Activated naive CD4-positive, alpha-beta T cell treated with Interleukin-2 at 50 U/mL for 16 hours (primary cell): ENCODE measurements at places on chromosomes 2 and 18.
A peak's percentile ranks its signal among the peaks of the same experiment; 100 is the strongest.

- no peak for DNase-seq
These were observed 56.3 kb upstream of the TMEM200C start for GRCh38 chr18:5951515-5952091.

DNA sequence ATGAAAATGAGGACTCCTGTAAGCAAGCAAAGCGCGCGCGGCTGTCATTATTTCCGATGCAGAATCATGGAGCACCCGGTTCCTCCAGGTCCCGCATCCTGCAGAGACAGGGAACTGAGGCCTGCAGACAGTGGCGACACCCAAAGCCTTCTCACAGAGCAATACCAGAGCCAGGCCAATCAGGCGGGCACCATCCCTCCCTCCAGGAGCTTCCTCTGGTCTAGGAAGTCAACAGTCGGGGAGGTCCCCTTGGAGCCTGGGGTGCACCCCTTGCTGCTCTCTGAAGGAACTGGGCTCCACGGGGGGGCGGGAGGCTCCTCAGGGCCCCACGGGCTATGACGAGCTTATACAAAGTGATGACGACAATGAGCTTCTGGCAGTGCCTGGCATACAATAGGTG is 60.3 kb upstream of the HPCAL1 start:
- DNase-seq = no peak

- no peak for DNase-seq
These were observed 168.6 kb downstream of the ETAA1 start for GRCh38 chr2:67565761-67566160.

DNA sequence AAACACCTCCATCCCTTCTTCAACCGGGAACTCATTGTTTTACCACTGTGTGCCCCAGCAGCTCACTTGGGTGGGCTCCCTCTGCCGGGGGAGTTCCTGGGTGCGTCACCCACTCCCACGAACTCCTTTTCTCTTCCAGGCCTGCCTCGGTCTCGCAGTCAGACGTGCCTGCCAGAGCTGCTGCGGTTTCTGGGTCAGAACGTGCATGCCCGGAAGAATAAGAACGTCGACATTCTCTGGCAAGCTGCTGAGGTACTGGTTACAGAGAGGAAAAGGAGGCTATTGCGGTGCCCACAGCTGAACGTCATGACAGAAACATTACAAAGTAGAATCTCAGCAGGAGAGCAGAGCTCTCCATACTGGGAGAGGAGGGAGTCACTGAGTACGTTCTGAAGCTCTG is 35.6 kb downstream of the COA5 start:
- no peak for DNase-seq

DNA sequence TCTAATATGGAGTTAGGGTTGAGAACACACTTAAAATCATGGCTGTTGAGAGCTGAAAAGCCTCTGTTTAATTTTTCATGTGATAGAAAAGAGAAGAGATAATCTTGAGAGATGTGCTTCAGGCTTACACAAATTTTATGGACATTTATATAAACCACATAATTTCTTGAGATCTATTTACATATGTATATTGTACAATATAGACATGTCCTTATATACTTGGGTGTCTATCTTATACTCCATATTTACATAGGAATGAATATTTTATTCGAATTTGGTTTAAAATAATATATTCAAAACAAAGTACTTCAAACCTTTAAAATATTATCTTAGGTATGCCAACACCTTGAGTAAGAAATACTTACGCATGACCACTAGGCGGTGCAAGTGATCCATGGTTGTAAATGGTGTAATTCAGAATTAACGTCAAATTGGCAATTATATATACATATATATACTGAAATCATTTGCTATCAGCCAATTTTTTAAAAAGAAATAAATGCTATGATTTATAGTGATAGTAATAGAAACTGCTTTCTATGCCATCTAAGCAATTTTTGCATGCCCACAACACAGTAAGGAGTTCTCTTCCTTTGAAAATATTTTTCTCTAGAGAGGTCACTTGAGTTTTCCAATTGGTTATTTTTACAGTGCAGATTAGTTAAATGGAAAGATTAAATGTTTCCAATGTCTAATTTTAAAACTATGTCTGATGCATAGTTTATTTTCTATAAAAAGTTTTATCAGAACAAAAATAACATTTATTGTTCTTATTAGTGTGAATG is 37.6 kb upstream of the SPAG16 start:
- peak; percentile 47 for DNase-seq

DNA sequence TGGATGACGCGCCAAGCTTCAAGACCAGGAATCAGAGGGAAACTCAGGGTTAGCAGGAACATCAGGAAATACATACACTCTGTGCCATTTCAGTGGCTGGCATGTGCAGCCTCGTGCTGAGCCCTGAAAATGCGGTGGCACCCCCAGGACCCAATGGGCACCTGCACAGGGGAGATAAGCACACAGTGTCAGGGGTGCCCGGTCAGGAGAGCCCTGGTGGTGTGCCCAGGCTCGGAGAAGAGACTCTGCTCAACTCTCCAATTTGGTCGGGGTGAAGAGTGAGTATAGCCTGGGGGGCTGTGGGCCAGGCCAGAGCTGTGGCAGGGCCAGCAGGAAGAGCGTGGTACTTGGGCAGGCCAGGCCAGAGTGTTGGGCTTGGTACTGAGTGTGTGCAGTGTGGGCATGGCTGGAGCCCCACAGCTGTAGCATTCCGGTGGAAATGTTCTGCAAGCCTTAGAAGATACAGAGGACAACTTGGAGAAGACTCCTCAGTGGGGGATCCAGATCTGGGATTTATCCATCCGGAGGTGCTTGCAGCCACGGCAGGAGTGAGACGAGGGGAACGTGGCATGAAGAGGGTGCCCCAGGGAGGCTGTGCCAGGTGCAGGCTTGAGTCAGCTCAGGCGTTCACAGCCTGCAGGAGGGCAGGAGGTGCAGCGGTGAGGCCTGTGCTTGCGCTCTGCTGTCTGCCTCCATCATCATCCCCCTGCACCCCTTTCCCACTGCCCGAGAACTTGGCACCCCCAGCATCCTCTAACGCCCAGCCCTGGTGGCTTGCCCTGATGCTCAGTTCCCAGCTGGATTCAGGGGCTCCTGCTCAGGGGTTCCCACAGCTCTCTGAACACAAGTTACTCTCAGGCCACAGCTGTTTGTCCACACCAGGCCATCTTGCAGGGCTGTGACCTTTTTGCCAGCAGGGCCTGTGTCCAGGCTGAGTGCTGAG is 451.7 kb upstream of the HS6ST1 start:
- DNase-seq = no peak

GRCh38 chr2:149084924-149085795 is 46.7 kb downstream of the LYPD6B start:
- no peak for DNase-seq

DNA sequence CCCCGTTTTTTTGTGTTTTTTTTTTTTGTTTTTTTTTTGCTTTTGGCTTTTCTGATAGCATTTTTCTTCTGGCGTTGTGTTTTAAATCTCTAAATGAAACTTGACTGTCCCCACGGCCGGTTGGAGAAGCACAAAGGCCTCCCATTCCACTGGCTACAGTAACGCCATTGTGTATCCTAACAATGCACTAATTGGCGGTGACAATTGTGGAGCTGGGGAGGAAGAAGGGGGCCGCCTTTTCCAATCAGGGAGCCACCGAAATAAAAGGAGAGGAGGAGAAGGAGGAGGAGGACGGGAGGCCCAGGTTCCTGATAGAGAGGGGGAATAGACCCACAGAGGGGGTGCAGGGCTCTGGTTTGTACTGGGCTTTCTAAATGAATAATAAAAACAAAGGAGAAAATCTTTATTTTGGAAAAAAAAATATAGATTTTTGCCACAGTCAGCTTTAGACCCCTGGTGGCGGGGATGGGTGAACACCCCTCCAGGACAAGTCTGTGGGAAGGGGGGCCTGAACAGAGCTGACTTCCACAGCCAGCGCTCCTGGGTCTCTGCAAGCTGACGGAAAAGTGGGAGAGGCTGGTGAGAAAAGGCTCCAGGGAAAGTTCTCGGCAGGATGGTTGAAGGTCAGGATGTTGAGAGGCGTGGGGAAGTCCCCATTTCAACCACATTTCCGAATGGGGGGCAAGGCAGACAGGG is 43.7 kb upstream of the FZD5 start:
- DNase-seq = no peak

- DNase-seq = no peak
These were observed 14.5 kb downstream of the TMEM185B start for GRCh38 chr2:120208381-120209353.

DNA sequence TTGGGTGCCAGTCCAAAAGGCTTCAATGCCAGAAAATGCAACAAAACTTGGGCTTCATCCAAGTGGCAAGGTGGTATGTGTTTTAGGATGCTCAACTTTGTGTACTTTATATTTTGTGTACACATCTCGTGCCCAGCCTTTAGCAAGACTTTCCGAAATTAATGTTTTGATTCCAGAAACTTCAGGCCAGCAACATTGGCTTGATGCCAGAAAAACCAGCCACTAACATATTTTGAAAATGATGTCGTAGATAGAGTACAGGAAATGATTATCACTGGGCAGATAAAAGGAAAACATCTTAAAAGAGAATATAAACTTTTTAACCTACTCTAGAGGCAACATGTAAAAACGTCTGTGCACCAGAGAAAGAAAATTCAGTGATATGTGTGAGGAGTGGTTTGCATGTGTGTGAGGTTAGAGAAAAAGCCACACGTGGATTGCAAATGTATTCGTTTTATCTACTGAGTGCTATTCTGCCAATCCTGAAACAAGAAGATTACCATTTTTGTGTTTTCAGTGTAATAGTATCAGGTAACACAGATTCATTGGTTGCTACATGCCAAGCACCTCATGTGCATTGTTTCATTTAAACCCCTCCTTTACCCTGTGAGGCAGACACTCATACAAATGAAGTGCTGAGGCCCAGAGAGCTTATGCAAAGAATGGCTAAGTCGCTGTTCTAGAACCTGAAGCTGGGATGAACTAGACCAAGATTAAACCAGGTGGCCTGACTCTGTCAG is 264.8 kb downstream of the C1D start:
- DNase-seq = no peak

DNA sequence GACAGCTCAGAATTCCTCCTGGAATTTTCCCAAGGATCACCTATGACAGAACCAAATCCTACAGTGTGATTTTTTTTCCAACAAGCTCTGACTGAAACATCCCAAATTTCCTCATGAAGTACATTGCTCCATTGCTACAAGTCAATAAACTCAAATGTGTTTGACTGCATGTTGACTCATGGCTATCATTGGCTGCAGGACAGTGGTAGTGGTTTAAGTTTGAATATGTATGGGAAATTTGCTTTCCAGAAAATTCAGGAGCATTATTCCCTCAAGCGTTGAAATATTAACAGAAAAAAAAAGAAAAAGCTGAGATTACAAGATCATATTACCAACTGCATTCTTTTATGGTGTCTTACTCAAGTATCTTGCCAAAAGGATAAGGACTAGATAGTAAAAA is 402.8 kb upstream of the DSEL start:
- no peak for DNase-seq

DNA sequence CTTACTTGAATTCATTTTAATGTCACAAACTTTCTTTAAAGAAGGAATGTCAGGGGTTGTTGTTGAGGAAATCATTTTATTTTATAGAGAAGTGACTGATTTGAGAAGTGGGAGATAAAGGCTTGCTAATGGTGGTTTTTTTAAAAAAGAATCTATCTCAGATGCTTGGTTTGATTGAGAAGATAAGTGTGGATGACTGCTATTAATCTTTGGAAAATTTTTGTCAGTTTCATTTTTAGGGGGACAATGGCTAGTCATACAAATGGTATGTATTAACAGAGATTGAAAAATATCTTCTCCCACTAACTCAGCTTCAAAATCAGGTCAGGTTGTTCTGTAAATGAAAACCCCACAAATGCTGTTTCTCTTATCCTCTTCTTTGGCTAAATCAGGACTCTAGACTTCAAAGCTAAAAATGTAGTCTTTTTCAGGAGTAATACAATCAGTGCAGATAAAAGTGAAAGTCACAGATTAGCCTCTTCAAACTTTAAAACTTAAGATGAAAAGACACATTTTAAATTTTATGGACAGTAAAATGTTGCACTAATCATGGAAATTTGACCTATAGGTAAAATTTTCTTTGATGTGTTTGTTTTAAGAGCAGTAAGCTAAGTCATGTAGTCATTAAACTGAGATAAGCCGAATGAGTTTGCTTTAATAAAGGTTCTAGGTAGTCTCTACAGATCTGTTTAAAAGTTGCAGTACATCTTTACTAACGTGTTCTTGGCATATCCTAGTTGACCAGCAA is 674.2 kb upstream of the VRK2 start:
- DNase-seq = no peak

- no peak for DNase-seq
These were observed 93.1 kb downstream of the MBP start for GRCh38 chr18:77039196-77040130.

DNA sequence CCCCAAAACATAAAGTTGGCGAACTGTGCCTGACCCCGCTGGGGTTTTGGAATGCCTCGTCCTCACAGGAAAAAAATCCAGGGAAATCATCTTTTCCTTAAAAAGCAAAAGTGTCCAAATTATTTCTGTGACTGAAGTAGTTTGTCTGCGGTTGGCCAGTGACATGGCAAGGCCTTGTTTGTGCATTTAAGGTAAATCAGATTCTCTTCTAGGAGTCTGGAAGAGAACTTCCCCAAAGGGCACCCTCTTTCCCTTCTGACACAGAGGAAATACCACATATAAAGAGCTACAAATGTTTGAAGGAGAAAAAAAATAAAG is 737 bp upstream of the CYB5A start:
- DNase-seq = no peak

GRCh38 chr2:28369358-28369757 is 23.3 kb upstream of the FOSL2 start:
- DNase-seq = no peak

- DNase-seq = no peak
These were observed 188.4 kb downstream of the SH3BP4 start for GRCh38 chr2:235139956-235140800.

DNA sequence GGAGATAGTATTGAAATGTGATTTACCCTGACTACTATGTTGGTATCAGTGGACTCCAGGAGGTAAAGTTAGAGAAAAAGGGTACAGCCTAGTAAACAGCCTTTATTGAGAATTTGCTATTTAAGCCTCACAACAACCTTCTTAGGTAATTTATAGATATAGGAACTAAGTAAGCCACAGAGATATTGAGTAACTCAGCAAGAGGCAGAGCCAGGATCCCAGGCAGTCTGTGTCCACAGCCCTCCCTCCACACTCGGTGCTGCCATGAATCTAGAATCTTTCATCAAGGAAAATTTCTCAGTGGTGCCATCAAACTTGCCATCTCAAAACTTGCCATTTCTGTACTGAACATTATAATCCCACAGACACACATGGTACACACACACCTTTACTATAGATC is 170.9 kb downstream of the CAPN13 start:
- no peak for DNase-seq
